NCI-H748 treated with DMSO at 0.1 percent for 48 hours (cell line): ENCODE measurements at places on chromosomes 6 and 20.
A peak's percentile ranks its signal among the peaks of the same experiment; 100 is the strongest.

DNA sequence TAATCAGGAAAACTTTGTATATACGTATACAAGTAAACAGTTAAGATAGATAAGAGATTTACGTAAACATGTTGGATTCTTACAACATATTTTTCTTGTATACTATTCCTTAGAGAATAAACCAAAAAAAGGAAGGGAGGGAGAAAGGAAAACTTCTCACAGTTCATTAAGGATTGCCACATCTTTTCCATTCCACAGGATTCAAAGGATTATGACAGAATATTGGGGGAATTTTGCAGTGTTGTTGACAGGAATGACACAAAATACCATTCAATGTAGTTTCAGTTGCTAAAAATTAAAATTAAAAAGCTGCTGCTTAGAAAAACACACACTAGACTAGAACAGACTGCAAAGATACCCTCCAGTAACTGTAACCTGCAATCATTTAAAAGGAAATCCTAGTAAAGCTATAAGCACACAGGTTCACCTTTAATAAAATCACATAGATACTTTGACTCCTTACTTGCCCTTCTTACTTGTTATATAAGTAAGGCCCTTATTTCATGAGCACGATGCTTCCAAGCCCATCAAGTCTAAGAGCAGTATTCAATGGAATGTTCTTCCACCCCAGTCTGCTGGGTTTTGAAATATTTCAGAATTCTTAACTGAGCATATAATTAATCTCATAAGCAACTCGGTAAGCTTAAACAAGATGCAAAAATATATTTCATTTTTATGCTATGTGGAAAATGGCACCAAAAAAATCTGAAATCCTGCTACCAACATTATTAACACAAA, 107.8 kb downstream of the SMLR1 start:
- no peak for DNase-seq

DNA sequence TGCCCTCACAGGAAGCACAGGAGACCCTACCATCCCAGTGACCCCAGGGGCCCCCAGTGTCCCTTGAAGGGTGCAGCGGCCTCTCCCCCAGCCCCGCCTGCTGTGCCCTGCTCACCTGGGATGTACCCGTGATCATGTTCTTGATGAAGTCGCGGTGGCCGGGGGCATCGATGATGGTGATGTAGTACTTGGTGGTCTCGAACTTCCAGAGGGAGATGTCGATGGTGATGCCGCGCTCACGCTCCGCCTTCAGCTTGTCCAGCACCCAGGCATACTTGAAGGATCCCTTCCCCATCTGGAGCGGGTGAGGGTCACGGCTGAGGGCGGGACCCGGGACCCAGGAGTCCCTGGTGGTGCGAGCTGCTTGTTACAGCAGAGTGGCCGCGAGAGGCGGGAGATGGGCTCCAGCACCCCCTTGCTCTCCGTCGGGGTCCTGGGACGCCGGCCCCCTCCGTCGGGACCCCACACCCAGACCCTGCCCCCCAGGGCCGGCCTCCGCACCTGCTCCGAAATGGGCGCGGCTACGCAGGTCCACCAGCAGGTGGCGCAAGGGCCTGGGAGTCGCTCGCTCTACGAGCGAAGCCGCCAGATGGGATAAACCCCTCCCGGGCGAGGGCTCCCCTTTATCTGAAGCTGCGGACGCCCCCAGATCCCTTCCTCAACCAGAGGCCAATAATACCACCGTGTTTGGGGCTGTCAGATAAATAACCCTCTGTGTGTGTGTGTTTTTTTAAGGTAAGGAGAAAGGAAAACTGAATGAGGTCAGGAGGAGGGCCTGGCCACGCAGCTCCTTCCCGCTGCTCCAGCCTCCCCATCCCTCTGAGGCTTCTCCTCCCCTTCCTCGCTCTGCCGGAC, 2.9 kb downstream of the EEF1A2 start:
- DNase-seq = no peak

DNA sequence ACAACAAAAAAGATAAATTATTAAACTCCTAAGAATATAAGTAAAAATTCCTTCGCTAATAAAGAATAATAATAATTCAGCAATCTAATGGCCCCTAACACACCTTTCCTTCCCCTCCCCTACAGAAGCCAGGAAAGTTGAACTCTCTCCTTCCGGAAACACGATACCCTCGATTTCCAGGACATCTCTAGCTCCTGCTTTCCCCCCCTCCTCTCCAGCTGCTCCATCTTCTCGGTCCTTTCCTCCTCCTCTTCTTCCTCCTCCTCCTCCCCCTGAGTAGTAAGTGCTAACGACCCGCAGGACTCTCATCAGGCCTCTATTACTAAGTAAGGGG, 603 bp downstream of the TASP1 start:
- DNase-seq = peak; percentile 35

DNA sequence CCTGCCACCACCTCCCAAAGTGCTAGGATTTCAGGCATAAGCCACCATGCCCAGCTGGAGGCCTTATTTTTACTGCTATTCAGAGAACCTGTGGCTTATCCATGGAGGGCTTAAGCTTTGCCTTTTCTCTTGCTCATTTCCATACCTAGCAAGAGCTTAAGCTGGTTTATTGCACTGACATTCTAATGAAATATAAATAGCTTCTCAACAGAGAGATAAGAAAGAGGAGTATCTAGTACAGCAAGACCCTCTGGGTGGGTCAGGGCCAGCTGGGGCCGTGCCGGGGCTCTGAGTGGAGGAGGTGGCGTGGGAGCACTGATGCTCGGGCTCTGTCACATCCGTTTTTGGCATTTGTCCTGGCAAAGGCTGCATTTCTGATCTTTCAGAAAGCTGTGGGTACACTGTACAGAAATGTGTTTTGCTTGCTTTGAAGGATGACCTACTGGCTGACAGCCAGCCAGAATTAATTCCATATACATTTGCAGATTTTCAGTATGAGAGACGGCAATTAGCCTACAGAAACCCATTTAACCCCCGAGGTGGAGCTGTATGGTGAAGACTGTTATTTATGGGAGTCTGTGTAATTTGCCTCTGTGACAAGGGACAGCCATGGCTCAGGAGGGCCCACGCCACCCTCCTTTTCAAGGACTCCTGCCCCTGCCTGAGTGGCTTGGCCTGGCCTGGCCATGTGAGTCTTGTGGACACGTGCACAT, 181.6 kb upstream of the AKAP12 start:
- no peak for DNase-seq

DNA sequence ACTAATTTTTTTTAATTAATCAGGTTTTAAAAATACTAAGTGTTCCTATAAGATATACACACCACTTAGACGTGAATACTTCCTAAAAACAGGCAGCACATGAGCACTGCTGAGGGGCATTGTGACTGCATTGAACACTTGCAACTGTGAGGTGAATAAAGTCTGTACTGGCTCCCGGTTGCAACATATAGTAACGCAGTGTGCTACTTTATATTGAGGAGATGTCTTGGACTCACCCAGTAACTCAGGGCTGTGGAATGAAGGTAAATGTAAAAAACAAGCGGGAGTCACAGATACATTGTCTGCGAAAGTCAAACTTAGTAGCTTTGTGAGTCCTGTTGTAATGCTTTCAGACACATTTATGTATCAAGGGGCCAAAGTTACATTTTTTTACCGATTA, 17.0 kb upstream of the HLA-A start:
- DNase-seq = no peak

DNA sequence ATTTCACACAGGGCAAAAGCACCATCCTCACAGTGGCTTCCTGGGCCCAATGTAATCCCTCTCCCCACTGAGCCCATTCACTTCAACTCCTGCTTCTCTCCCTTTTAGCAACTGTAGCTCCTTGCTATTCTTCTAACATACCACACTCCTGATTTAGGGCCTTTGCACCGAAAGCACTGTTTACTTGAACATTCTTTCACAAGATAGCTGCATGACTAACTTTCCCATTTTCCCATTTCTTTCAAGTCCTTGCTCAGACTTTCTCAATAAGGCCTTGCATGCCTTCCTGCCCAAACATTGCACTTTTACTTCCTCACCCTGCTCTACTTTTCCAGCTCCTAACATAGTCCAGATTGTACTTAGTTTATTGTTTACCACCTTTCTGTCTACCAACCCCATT, 73.0 kb downstream of the SHPRH start:
- no peak for DNase-seq

DNA sequence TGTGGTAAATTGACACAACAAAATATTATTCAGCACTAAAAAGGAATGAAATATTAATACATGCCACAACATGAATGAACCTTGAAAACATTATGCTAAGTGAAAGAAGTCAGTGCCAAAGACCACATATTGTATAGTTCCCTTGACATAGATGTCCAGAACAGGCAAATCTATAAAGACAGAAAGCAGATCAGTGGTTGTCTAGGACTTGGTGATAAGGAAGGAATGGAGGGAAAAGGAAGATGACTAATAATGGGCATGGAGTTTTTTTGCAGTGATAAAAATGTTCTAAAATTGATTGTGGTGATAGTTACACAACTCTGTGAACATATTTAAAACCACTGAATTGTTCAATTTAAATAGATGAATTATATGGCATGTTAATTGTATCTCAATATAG, 32.5 kb downstream of the TBX18 start:
- no peak for DNase-seq

- DNase-seq = no peak
These were observed 30.9 kb upstream of the ALDH8A1 start for GRCh38 chr6:134980846-134981245.
